AML-193 (cell line): ENCODE measurements at places on chromosomes 2 and 18.

DNA sequence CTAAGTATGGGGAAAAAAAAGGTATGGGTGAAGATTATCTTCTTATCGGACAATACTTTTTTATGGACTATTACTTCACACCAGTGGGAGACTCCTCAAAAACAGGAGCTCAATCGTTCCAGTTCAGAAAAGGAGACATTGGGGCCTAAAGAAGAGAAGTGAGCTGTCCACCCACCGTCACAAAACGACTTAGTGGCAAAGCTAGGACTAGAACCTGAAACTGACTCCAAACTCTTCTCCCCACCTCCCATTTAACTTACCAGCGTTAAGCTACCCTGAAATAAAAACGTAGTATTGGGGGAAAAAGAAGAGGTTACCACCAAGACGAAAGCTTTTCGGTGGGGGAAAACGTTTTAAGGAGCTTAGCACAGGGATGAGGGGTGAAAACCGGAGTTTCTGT, 503 bp downstream of the GTF3C3 start:
- no peak for DNase-seq

DNA sequence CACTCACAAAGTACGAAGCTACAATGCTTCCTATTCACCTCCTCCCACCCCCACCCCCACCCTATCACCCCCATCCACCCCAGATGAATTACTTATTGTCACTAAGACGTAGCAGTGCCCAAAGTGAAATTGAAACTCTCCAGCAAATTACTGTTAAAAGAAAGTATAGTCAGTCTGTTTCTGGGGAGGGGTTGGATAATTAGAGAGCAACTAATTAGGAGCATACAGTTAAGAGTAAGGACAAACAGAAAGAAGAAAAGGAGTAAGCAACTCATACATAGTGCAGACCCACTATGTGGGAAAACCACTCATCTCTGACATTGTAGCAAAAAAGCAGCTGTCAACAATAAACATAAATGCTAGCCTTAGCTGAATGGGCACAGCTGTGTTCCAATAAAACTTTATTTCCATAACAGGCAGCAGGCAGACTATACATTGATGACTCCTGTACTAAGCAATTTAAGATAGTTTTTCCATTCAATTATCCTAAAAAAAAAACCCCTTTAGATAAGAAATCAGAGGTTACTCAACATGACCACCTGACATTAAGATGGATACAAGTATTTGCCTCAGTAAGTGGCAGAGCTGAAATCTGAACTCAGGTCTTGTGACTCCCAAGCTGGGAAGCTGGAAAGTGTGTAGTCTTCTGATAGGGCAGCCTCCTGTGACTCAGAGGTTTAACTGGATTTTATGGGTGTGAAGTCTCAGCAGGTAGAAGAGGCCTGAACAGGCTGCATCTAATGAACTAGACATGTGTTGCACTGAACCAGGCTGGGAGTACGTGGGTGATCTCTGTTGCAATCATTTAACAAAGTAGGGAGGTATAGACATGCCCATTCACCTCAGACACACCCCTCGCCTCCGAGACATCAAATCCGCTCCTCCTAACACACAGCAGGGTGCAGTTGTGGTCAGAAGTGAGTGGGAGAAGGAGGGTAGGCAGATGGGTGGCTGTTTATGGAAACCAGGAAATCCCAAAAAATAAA, 171.8 kb upstream of the KLF7 start:
- DNase-seq: no peak

DNA sequence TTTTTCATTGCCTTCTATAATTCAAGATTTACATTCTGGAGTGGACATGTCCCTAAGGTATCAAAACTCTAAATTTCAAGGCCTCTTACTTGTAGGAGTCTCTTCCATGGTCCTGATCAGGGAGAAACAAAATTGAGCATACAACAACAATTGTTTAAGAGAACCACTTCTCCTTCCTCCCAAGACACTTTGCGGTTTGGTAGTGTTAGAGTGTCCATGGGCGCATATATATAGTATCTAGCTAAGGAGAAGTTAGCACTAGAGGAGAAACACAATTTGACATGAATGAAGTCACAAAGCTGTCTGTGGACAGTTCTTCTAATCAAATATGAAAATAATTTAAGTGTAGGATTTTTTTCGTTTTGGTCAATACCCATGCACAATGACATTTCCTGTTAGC, 349.1 kb upstream of the MAP2 start:
- DNase-seq: no peak

- DNase-seq: no peak
Measured at GRCh38 chr2:241742320-241742939, 8.0 kb downstream of the D2HGDH start.

DNA sequence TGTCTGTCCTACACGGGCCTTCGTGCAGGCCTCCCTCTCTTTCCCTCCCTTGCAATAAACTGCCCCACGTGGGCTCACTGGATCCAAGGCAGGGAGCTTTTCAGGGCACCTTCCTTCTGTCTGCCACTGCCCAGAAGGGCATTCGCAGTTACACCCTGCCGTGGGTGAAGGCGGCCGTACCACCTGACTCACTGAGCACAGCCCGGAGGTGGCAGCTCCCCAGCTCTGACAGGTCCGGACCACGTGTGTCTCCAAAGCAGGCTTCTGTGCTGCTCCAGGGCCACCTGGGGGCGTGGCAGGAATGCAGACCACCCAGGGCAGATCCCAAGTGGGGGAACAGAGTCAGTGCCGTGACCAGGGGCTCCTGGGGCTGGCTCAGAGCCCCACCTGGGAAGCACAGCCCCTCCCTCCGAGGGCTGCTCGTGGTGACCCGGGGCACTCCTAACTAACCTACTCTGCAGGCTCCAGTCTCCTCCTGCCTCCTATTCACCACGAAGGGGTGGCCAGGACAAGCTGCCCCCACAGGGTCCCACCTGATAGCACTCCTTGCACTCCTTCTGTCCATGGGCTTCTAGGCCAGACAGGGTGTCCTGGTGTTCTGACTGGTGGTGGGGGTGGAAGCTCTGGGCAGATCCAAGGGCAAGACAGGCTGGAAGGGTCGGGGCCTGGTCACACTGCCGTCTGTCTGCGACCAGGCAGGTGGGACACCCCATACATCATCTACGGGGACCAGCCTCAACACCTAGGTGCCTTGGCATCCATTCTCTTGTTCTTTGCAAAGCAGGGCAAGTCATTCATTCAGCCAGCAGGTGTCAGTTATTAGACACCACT, 9.7 kb downstream of the SNED1 start:
- no peak for DNase-seq

DNA sequence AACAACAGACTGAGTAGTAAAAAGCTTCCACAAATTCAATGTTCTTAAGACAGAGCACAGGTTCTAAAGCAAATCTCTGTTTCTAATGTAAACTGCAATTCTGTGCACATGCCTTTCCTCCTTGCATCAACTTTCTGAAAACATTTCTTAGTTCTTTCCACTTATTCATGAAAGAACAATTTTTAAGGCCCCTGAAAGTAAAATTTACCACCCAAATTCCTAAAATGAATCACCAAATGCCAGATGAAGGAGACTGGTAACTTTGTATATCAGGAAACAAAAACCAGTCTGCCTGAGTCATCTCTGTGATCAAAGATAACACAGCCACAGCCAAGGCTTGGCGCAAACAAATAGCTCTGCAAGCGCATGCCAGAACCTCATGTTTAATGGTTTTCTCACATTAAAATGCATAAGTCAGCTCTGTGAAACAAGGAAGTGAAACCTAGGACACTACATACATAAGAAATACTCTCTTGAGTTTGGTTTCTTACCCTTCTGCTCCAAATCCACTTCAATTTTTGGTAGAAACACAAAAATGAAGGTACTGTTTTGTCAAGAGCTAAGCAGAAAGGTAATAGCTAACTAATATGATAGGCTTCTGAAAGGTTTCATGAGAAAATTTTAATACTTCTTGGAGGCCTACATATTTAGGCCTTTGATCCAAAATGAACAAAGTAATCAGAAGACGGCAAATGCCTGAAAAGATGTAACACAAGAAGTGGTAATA, 169.4 kb downstream of the THADA start:
- peak; percentile 1 for DNase-seq

- DNase-seq: no peak
Measured at GRCh38 chr2:151156431-151156830, 105.2 kb downstream of the RBM43 start.

DNA sequence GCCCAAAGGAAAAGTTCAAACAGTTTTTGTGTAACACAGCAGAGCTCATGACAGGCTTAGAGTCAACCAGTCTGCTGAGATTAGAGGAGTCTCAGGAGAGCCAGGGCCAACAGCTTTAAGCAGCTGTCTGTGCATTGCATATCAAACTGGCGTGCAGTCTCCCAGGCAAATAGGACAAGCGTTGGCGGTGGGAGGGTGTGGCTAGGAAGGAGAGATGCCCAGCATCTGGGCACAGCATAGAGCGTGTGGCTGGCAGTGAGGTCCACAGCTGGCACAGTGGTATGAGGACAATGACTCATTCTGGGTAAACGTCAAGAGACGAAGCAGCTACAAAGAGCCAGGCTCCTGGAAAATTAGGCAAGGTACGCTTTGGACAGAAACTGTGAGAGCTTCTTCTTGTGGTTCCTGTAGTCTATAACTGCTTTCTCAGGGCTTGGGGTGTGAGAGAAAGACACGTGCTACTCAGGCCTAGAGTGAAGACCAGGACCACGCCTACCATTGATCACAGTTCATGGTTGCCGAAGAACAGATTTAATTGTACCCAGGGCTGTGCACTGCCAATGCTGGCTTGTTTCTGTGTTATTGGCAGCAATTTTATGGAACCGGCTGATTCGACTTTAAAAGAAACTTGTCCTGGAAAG, 14.8 kb downstream of the ZAP70 start:
- no peak for DNase-seq

GRCh38 chr2:238865015-238865719, 17.3 kb downstream of the TWIST2 start:
- no peak for DNase-seq
